ENCODE measurements at places on chromosomes 16 and 17.

DNA sequence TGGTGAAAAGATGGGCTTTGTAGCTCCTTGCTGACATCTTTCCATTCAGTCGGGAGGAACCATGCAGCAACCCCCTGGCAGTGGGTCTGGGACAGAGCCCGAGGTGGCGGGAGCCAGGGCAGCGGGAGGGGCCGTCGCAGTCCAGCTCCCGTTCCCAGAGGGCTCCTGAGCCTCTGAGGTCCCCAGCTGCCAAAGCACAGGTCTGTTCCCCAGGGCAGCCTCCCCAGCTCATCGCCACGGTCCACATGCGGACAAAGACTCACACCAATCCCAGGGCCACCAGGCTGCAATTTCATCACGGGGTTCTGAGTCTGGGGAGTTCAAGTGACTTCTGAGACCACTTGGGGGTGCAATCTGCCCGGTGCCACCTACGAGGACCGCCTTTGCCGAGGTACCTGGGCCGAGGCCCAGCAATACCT is 196.0 kb downstream of the RBFOX3 start:
- no peak for DNase-seq

GRCh38 chr16:3668626-3669025 is 14.1 kb downstream of the DNASE1 start:
- no peak for DNase-seq

DNA sequence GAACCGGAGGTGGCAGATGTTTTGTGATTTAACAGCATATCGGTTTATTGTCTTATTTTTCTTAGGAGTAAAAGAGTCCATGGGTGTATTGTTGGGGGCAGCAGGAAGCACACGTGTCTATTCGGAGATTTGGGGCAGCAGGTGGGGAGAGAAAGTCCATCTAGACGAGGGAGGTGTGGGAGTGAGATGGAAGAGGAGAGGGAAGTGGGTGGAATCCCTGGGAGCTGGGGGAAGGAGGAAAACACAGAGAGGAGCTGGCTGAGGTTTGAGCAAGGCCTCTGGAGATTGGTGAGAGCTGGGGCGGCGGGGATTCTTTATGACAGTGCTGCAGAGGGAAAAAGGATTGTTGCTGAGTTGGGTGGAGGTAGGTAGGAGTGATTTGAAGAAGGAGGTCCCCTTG is 72.1 kb downstream of the PRKCB start:
- no peak for DNase-seq

GRCh38 chr17:29148257-29148789 is 31.9 kb downstream of the MYO18A start:
- no peak for DNase-seq

- no peak for DNase-seq
Observed at GRCh38 chr16:30958175-30959079, 873 bp downstream of the SETD1A start.

- DNase-seq = no peak
Observed at GRCh38 chr17:63993368-63993985, 4.7 kb upstream of the PRR29 start.

DNA sequence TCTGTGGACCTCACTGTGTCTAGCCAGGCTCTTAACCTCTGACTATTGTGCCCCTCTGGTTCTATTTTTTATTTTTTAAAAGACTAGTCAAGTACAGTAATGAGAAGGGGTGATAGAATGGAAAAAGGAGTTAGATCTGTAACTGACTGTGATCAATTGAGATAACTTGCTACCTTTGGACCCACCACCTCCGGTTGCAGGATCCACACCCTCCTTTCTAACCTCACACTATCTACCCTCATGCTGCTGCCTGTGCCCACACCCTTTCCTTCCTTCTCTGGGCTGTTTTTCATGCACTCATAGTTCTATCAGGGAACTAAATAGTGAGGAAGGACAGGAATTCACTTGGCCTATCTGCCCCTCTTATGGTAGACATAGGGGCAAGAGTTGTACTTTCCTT is 172.3 kb downstream of the KATNIP start:
- DNase-seq = no peak

DNA sequence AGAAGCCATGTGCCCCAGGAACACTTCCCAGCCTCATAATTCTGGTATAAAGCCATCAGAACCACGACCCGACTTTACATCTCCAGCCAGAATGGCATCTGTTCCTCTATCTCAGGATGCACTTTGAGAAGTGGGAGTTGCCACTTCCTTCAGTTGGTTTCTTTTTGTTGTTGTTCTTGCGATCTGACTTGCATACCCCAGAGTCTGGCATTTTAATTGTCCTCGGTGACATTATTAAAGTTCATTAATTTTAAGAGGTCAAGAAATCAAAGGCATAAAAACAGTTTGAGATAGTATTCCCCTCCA is 13.5 kb downstream of the MARCHF10 start:
- DNase-seq = no peak

- DNase-seq = no peak
Observed at GRCh38 chr17:19384723-19385391, 2.1 kb downstream of the MFAP4 start.

- no peak for DNase-seq
Observed at GRCh38 chr17:4436381-4436780, 2.6 kb downstream of the SPNS3 start.

- DNase-seq = no peak
Observed at GRCh38 chr17:10802496-10803284, 1.2 kb downstream of the TMEM238L start.

- no peak for DNase-seq
Observed at GRCh38 chr16:81451753-81452680, 7.4 kb downstream of the CMIP start.

GRCh38 chr16:50763211-50763610 is 21.3 kb downstream of the CYLD start:
- DNase-seq = no peak

DNA sequence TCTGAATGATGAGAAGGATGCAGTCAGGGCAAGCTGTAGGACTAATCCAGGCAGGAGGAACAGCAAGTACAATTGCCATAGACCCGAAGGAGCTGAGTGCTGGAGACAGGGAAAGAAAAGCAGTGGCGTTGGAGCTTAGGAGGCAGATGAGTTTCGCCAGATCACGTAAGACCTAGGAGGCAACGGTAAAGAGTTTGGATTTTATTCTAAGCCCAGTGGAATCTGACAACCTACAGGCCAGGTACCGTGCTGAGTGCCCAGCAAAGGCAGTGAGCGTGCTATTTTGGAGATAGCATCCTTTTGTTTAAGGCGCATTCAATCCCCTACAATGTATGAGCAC is 1.2 kb downstream of the USP43 start:
- DNase-seq = no peak

Measured in stimulated activated CD4-positive, alpha-beta T cell treated with anti-CD3 and anti-CD28 coated beads, Interleukin-4, amount 100 ng/mL, for 48 hours (primary cell).